ENCODE measurements at places on chromosomes 6 and 20.

DNA sequence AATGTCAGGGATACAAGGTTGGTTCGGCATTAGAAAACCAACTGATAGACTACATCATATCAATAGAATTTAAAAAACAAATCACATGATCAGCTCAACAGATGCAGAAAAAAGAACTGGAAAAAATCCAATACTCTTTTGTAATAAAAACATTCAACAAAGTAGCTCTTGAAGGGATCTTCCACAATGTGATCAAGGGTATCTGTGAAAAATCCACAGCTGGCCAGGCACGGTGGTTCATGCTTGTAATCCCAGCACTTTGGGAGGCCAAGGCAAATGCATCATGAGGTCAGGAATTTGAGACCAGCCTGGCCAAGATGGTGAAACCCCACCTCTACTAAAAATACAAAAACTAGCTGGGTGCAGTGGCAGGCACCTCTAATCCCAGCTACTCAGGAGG, 63.1 kb downstream of the ASCC3 start:
- DNase-seq = no peak

DNA sequence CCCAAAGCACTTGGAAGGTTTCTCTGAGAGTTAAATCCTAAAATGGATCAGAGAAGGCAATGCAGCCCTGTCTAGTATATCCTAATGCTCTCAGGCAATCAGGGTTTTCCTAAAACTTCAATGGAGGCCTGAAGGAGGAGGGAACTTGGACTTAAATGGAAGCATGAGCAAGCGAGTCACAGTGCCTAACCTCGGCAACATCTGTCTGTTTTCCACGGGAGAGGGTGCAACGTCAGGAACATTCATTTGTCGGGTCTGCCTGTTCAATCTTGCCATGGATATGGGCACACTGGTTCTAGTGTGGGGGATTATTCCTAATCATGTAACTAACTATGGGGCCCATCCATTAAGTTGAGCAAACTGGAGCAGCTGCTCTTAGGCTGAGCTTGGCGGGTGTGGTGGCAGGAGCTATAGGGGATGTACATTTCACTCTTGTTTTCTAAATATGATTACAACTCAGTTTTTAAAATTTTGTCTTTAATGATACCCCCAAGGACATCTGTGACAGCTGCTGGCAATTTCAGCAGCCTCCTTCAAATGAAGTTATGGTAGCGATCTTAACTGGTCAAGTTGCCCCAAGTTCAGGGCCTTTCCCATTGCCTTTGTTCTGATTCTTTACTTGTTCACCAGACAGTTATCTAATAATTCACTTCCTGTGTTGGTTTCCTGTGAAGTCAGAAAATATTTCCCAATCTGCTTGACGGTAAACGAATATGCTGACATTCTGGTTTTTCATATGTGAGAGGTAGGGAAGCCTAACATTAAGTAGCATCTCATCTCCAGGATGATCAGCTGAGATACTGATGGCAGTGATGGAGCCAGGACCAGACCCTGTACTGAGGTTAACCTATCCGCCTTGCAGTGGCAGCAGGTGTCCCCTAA, 21.6 kb downstream of the DSE start:
- no peak for DNase-seq

DNA sequence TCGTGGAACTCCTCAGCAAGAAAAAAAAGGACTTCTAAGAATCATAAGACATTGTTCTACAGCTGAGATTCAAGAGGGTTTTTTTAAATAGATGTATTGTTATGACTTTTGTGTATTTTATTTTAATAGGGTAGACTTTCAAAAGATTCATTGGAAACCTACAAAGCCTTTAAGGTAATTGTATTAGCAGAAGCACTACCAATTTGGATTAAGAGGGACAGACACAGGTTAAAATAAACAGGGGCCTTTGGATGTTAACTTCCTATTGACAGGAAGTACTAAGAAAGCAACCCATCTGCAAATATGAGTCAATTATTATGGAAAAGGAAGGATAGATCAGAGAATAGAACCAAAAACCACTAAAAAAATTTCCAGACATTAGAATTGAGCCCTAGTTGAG, 153.5 kb downstream of the HDGFL1 start:
- no peak for DNase-seq

- DNase-seq = no peak
Observed at GRCh38 chr6:7723041-7723447, 2.9 kb upstream of the BMP6 start.

Data from epithelial cell of prostate (primary cell).